Activated CD4-positive, CD25-positive, alpha-beta regulatory T cell (primary cell): ENCODE measurements at places on chromosomes 4 and X.

DNA sequence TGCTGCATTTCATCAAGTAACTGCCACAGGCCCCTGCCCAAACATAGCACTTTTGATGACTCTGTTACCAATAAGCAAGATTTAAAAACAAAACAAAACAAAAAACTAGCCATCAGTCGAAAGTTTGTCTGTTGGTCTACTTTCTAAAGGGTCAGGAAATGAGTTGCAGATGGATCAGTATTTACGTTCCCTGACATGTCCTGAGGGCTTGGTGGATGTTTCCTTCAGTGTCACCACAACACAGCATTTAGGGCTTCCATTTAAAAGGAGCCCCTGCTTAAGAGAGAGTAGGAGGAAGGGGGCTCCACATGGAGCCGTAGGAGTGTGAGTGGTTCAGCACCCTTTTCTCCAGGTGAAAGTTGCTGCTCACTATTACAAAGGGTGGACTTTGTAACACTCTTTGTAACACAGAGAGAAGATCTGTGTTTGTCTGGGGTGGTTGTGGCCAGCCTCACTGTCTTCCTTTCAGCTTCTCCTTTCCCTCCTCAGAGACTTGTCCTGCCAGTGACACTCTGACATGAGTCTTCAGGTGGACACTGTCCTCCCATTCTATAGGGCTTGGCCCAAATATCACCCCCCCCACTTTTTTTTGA is 167.5 kb upstream of the PDE5A start:
- no peak for DNase-seq

DNA sequence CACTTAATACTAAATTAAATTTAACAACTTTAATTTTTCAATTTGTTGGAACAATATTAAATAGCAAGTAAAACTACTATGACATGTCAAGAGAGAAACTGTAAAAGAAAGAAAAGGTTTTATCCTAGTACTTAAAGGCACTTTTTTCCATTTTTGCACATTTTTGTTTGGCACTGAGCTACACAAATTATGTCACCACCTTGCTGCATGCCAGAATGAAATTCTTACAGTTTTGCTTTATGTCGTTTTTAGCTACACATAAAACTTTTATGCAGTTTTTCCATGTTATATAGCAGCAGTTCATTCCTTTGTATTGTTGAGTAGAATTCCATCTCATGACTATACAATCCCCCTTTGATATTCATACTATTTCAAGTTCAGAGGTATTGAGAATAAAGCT is 99.1 kb upstream of the RXFP1 start:
- DNase-seq, result no peak

- DNase-seq, result no peak
These were observed 250.8 kb downstream of the SLC39A8 start for GRCh38 chr4:102094481-102094880.

DNA sequence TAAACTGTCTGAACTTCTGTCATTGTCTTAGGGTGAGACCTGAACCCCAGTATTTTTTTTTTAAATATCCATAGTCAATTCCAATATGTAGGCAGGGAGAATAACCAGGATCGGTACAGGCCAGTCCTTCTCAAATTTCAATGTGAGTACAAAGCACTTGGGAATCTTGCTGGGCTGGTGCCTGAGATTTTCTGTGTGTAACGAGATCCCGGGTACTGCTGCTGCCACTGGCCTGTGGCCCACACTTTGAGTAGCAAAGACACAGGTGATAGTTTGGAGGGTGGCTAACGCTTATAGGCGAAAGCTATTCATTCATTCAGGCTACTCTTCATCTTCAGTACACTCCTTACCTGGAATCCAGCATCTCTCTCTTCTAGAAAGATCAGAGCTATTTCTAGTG is 923.6 kb upstream of the TENM3 start:
- DNase-seq, result no peak

DNA sequence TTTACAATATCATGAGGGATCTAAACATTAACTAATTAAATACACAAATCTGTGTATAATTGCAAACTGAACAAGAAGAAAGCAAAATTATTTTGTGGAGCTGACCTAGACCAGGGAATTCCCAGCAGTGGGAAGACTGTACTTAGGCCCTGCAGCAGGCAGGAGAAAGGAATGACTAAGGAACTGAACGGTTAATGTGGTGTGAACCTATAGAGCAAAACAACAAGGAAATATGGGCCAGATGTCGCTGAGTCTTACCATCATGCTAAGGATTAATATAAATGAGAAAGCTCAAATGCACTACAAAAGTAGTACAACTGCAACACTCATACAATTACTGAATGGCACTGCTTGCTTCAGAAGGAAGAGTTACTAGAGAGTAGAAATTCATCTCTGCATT is 120.3 kb upstream of the ATXN3L start:
- DNase-seq, result no peak

DNA sequence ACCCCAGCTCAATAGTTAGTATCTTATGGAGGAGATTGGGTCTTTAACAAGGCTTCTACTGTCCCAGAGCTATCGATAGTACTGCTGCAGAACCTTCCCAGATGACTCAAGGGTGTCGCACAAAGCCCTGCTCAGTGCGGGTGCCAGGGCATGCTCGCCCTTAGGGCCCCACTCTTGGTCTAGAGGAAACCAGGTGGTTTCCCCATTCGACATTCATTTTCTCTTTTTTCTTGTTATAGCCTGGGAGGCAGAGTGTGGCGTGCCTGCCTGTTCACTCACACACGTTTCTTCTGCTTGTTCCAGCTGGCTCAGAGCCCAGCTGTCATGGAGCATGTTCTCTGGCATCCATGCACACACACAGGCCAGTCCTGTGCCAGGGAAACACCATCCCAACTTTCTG is 144.5 kb downstream of the SMIM20 start:
- DNase-seq, result no peak

- no peak for DNase-seq
These were observed 58.3 kb downstream of the TMEM144 start for GRCh38 chr4:158268553-158268952.
